ENCODE measurements at places on chromosomes 16 and 17.

DNA sequence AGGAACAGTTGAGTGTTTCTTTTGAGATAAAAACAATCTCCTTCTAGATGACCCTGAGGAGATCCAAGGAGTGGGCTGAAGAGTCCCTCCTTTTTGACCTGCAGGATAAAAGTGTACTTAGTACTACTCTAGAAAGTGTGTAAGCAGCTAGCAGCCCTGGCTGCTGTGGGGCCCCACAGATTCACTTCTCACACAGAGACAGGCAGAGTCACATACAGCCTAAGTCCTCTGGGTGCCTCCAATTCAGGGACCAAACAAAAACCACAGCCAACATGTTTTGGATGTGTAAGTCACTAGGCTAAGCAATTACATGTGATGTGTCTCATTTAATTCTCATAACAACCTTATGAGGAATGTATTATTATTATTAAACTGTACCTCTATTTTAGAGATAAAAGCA, 97.1 kb downstream of the TMEM100 start:
- DNase-seq = no peak

DNA sequence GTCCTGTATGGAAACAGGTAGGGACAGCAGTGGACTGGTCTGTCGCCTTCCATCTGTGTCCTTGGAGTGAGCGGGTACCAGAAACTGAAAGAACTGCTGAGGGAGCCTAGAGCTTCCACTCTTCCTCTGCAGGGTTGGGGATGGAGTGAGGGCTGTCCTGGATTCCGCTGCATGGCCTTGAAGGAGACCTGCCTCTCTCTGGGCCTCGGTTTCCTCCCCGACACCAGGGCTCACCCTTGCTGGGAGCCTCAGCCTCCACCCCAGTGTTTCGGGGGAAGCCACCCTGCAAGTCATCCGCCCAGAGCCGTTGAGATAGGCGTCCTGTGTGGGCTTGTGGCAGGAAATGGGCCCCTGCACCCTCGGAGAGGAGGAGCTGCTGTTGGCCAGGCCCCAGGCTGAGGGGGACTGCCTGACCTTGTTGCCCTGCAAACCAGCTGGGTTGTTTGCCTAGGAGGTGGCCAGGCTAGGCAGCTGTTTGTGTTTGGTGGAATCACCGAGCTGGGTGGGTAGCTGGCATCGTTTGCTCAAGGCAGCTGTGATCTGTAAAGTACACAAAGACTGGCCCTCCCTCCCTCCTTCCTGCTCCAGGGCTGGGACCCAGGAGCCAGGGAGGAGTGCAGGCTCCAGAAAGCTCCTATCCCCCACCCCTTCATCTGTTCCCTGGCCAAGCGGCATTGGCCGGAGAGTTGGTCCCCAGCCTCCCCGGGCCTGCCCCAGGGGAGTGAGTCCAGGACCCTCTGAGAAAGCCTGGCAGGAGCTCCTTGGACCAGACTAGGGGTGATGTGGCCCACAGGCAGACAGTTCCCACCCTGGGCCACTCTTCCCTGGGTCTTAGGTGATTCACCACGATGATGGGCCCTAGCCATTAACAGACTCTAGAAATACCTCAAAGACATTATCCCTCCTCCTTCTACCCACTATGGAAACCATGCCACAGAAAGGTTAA, 1.3 kb downstream of the RAB37 start:
- no peak for DNase-seq

DNA sequence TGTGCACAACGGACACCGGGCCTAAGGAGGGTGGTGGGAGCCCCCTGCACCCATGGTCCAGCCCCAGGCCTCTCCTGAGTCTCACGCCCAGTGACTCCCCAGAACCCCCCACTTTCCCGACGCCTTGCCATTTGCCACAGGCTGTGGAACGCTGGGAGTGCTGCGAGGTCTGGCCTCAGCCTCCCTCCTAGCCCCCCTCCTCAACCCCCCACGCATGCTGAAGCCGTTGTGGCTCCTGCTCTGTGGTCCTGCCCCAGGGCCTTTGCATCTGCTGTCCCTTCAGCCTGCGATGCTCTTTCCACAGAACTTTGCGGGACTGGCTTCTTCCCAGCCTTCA, 226.0 kb upstream of the GSE1 start:
- no peak for DNase-seq

- no peak for DNase-seq
Measured at GRCh38 chr17:79795795-79796443, 958 bp downstream of the CBX8 start.

DNA sequence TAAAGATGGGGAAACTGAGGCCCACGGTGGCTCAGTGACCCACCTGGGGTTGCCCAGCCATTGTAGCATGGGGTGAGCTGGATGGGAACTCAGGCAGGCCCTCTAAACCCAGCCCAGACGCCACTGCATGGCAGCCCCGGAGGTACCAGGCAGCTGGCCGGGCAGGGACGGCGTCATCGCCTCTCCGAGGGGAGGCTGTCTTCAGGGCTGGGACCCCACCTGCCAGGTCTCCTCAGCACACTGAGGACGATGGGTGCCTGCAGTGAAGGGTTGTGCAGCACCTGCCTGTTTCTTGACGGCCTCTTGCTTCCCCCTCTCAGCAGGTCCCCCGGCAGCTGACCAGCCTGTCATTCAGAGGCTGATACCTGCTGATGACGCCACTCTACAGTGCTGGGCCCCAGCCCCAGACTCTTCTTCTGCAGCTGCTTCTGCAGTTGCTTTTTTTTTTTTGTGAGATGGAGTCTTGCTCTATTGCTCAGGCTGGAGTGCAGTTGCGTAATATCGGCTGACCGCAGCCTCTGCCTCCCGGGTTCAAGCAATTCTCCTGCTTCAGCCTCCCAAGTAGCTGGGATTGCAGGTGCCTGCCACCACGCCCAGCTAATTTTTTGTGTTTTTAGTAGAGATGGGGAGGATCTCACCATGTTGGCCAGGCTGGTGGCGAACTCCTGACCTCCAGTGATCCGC, 24.7 kb downstream of the RNF213 start:
- no peak for DNase-seq

GRCh38 chr16:66474750-66475199, 47.7 kb downstream of the BEAN1 start:
- DNase-seq = peak; percentile 77

GRCh38 chr17:40497695-40498094, 3.7 kb downstream of the TNS4 start:
- no peak for DNase-seq

GRCh38 chr17:49996495-49997300, 1.7 kb upstream of the DLX3 start:
- DNase-seq = no peak

GRCh38 chr17:35801583-35802224, 6.3 kb upstream of the MMP28 start:
- DNase-seq = peak; percentile 81

DNA sequence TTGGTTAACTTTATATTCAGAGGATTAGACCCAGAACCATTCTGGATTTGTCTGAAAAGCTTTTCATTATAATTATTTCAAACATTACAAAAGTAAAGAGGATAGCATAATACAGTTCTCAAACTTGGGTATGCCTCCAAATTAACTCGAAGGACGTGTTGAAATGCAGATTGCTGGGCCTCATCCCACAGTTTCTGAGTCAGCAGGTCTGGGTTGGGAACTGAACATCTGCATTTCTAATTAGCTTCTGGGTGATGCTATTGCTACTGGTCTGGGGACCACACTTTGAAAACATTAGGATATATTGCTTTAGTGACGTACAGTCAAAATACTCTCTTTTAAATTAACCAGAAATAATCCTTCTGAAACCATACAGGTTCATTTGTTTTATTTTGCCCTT, 10.0 kb downstream of the TPPP3 start:
- no peak for DNase-seq

DNA sequence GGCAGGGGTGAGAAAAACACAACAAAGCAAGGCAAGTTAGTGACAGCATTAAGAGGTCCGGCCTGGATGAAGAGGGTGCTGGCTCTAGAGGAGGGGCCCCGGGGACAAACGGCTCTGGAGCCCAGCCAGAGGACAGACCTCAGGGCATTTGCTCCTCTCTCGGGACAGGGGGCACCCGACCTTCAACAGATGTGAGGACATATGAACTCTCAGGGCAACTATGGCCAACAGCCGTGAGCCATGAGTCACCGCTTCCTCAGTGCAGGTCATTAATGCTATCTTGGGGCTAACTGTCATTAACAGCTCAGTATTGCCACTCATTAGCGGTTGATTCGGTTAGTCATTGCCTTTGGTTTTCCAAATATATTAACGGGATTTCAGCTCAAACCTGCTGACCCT, 9.7 kb upstream of the ARL5C start:
- DNase-seq = no peak

DNA sequence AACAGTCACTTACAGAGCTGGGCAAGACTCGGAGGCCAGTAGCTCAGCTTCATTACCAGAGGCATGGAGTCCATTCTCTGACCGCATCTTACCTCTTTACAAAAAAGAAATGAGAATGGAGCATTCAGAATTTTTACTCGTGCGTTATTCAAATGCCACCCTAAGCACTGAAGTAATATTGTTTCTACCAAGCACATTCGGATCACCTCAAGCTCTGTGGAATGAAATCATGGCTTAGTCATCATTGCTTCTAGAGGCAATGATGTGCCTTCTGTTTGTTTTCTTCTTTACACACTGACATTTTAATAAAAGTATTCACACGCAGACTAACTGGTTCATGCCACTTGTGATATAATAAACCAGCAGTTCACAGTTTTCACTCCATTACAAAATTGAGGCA, 206.8 kb downstream of the PHKB start:
- no peak for DNase-seq

GRCh38 chr17:65627891-65628643, 66.6 kb upstream of the AXIN2 start:
- peak; percentile 80 for DNase-seq

GRCh38 chr17:83080858-83081683, 1.7 kb downstream of the METRNL start:
- no peak for DNase-seq

DNA sequence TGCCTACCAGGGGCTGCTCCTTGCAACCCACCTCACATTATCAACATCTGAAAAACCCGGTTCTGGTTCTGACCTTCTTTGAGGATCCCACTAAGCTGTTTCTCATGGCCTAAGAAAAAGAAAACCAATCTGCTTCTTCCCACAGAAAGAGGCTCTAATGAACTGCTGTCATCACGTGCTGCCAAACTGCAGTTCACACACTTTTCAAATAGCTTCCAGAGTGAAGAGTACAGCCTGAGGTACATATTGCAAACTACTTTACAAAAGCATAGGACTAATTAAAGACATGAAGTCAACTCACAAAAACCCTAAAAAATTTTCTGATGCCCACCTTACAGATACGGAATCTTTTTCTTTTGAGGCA, 36.7 kb downstream of the SMG6 start:
- no peak for DNase-seq

DNA sequence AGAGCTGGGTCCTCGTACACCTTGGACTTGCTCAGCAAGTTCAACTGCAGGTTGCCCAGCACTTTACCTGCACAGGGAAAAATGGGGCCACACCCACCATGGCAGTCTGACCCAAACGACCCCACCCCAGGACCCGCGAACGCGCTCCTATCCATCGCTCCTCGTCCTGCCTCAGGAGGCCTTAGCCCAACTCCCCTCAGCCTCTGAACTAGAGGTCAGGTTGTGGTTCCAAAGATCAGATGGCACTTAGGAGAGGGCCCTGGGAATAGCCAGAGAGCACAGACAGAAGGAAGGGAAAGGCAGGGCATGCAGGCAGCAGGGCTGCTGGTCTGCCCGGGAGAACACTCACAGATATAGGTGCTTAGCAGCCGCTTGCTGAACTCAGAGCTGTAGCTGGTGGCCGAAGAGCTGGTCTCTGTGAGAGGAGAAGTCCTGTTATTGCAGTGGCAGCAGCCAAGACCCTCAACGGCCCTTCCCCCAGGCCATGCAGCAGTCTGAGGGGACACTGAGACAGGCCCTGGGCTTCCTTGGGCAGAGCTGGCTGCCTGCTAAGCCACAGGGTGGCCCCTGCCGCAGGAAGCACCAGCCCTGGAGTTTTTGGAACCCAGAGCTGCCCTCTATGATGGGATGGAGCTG, 6.9 kb downstream of the ZACN start:
- no peak for DNase-seq

DNA sequence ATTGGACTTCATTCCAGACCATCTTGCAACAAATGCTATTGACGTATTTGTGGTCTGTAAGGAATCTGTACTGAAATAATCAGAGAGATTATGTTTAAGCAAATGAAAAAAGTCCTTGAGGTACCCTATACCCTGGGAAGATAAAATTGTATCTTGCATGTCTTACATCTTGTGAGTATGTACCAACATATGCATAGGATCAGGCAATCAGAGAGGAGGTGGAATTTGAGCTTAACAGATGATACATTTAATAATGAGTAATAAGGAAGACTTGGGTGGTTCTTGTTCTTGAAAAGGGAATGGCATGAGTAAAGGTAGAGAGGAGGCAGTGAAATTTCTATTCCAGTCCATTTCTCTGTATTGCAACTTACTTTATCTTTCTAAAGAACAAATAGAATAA, 10.6 kb downstream of the MOSMO start:
- DNase-seq = no peak

DNA sequence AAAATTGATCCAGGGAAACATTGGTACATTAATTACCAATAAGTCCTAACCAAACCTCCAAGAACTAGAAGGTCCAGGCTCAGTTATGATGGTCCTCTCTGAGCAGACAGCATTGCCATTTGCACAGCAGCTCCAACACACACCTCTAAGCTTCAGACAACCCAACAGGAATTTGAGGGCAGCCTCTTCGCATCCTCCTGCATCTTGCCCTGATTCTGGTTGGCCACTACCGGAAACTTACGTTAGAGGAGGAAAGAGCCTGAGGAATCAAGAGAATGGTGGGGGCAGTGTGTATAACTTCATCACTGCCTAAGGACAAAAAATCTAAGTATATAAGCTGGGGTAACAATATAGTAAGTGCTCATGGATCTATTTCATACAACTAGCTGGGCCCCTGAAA, 15.7 kb downstream of the FAM117A start:
- DNase-seq = no peak

All from NCI-H2029 treated with DMSO at 0.1 percent for 48 hours (cell line).